ENCODE measurements at places on chromosomes 5 and 9. TPM values are rescaled to one million over a fixed set of nuclear protein-coding genes. Genes with fewer than 3 reads are reported as not detected.

GRCh38 chr9:114169029-114169951 is 14.0 kb downstream of the COL27A1 start:
- no peak for DNase-seq

GRCh38 chr9:114522286-114522685 is 17.0 kb upstream of the WHRN start:
- no peak for DNase-seq

DNA sequence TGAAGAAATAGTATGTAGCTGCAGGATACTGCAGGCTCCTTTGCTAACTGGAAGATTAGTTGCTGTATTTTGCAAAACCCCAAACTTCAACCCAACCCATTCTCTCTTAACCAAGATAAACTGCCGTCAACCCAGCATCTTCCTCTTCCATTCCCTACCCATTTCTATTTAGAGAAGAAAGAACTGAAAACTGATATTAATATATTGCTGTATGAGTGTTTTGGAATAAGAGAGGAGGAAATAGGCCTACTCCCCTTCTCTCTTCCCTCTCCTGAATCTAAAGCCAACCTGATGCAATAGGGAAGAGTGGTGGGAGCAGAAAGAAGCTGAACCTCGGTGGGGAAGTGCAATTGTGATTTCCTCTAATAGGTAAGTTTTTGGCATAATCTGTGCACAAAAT is 83.7 kb downstream of the TMEM215 start:
- DNase-seq, result no peak

DNA sequence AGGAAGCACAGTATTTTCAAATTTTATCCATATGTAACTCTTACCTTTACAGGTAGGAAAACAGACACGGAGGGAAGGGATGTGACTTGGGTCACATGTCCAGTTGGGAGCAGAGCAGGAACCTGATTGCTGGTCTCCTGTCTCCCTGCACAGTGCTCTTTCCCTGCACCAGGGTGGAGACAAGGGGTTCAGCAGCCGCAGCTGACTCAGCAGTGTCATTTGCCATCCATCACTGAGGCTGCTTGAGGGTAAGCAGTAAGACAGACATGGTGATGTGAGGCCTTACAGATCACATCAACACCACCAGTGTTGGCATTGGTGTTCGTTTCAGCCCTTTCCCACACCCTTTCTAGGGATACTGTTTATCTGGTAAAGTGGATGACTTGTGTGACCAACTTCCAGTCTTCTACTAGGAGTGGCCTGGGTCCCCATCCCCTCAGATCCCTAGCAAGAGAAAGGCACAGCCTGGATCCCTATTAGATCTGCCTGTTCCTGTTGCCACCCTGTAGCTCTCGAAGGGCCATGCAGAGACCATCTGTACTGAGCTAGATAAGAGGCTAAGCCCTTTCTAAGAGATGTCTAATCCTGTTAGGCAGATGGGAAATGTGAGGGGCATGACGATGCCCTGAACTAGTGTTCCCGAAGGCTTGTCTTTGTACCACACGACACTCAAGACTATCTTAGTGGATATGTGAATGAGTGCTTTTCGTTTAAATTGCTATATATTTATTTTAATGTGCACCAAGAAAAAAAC is 29.1 kb downstream of the FRMPD1 start:
- no peak for DNase-seq

The SLC12A7 gene
- 4.4 TPM for total RNA-seq

- peak; percentile 21 for DNase-seq
Measured at GRCh38 chr5:55438998-55439397, 95.8 kb downstream of the PLPP1 start.

DNA sequence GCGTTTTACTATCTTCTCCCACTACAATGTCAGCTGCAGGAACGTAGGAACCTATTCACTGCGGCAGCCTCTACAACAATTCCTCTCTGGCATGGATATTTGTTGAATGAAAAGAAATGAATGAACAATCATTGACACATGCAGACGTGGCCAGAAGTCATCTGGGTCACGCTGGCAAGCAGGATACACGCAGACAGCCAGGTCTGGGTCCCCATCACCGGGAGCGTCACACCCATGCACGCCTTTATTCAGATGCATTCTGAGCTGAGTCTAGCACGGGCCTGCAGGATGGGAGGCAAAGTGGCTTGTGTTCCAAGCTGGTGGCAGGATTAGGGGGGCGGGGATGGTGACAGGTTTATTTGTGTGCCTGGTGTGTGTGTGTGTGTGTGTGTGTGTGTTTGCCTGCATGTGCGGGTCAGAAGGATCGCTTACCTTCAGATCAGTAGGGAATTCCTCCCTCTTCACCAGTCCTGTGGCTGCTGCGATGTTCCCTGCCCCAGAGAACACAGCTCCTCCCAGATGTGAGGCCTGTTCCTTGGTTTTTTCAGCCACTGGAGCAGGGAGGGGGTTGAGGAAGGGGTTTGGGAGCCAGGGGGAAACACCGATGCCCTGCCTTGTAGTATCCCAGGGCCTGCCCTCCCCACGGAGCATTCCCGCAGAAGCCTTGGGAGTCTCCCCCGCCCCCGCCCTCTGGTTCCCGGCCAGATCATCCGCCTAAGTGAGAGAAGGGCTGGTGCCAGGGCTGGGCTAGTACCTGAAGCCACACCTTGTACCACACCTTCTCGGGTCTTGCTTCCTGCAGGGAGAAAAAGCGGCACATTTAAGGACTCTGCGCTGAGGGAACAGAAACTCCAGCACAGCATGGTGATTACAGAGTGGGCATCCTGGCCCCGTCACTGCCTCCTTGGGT is 4.1 kb downstream of the SNCB start:
- DNase-seq, result no peak

DNA sequence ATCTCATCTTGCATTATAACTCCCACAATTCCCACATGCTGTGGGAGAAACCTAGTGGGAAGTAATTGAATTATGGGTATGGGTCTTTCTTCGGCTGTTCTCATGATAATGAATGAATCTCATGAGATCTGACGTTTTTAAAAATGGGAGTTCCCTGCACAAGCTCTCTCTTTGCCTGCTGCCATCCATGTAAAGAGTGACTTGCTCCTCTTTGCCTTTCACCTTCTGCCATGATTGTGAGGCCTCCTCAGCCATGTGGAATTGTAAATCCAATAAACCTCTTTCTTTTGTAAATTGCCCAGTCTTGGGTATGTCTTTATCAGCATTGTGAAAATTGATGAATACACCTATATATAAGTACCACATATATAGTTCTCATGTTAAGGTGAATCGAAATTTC is 961.7 kb upstream of the COX7C start:
- no peak for DNase-seq

- no peak for DNase-seq
Measured at GRCh38 chr9:79004032-79004431, 567.7 kb upstream of the TLE4 start.

- no peak for DNase-seq
Measured at GRCh38 chr5:91266184-91266705, 116.9 kb downstream of the ARRDC3 start.

The HAND1 gene
- total RNA-seq, result not detected

GRCh38 chr9:111271481-111272080 is 58.4 kb downstream of the OR2K2 start:
- DNase-seq, result no peak

The SPEF2 gene
- 9.0 TPM for total RNA-seq

The LECT2 gene
- not detected for total RNA-seq

DNA sequence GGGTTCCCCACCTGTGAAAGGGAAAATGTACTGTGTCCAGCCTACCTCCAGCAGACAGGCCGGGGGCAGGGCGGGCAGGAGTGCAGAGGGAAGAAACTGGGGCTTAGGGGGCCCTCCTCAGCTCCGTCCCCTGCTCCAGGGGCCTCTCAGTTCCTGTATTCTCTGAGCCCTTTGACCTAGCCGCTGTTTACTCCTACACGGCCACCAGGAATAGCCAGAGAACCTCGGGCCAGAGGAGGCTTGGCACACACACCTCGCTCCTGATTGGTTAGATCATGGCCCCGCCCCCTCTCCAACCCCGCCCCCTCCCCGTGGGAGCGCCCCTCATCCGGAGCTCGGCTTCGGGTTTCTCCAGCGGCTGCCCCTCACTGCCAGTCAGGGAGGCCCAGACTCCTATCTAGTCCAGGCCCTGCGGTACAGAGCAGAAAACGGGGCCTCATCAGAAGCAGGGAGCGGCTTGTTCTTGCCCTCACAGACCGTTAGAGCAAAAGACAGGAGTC is 2.2 kb downstream of the ST6GALNAC6 start:
- peak; percentile 73 for DNase-seq

- DNase-seq, result no peak
Measured at GRCh38 chr5:90166816-90167215, 242.7 kb downstream of the CETN3 start.

DNA sequence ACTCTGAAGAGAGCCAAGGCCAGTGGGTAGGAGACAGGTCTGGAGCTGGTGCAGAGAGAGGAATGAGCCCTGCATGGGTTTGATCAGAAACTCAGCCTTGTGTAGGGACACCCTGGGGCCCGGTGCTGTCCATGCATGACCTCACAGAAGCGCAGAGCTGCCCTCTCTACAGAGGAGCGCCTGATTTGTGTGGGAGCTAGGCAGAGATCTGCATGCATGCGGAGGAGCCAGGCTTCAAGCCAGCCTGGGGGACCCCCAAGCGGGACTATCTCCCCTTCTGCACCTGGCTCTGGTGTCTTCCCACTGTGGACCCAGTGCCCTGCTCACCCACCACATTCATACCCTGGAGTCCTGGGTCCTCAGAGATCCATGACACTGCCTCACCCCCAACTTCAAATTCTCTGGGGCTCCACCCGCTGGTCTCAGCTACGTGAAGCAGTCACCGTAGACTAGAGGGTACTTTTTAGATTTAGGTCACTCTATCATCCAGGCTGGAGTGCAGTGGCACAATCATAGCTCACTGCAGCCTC is 2.6 kb upstream of the LCN2 start:
- DNase-seq, result no peak

The PCDHB12 gene
- total RNA-seq, result 14.8 TPM

DNA sequence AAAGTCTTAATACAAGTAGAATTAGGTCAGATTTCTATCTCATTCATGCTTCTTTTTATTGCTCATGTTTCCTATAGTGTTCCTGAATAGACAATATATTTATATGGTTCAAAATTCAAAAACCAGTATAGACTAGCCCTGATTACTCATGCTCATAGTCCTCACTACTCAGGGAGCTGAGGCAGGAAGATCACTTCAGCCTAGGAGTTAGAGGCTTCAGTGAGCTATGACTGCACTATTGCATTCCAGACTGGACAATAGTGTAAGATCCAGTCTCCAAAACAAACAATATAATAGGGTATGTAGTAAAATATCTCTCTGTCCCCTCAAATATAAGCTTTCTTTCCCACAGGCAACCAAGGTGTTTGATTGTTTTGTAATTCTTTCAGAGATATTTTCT is 2.4 kb downstream of the ANKRD31 start:
- DNase-seq, result no peak

The IFNB1 gene
- not detected for total RNA-seq

GRCh38 chr9:136882109-136882946 is 4.0 kb upstream of the TRAF2 start:
- no peak for DNase-seq

The TEX48 gene
- total RNA-seq, result not detected

The FAT2 gene
- total RNA-seq, result 0.31 TPM

DNA sequence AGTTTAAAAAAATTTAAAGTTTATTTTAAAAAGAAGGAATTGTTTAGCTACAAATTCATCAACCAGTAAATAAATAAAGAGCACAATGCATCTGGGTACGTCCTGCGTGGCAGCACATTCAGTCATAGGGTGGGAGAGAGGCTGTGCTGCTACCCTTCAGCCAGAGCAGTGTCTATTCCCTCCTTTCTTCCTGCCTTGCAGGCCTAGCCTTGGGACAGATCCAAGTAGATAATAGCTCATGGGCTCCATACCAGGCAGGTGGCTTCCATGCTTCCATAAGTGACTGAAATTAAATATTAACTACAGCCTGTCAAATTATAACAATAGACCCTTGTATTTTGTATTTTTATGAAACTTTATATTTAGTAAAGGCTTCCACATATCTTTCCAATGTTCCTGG is 408.3 kb upstream of the RGMB start:
- no peak for DNase-seq

GRCh38 chr5:160672521-160672920 is 179.5 kb downstream of the ATP10B start:
- no peak for DNase-seq

- no peak for DNase-seq
Measured at GRCh38 chr9:6049798-6050197, 34.4 kb upstream of the RANBP6 start.

The HEMGN gene
- total RNA-seq, result 3.9 TPM

Data from occipital lobe (tissue), 3 donors.